ENCODE measurements at places on chromosomes 12 and 14.

DNA sequence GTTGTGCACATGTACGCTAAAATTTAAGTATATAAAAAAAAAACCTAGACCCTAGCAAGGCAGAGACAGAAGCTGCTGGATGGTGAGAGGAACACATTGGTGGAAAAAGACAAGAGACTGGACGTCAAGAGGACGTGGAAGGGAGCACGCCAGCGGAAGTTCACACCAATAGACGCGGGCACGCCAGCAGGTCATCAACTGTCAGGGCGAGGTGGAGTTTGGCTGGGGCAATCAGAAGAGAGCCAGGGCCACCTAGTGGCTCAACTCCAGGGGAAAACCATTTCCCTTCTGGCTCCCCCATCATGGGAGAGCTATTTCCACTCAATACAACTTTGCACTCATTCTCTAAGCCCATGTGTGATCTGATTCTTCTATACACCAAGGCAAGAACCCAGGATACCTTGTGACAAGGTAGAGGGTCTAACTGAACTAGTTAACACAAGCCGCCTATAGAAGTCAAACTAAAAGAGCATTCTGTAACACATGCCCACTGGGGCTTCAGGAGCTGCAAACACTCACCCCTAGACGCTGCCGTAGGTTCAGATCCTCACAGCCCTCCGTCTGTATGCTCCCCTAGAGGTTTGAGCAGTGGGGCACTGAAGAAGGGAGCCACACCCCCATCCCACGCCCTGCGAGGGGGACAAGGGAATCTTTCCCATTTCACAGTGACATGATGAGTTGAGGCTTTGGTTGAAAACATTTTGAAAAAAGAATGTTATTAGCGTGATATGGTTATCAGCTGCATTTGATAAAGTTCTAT lies 702.7 kb downstream of the TMTC2 start:
- DNase-seq: no peak

DNA sequence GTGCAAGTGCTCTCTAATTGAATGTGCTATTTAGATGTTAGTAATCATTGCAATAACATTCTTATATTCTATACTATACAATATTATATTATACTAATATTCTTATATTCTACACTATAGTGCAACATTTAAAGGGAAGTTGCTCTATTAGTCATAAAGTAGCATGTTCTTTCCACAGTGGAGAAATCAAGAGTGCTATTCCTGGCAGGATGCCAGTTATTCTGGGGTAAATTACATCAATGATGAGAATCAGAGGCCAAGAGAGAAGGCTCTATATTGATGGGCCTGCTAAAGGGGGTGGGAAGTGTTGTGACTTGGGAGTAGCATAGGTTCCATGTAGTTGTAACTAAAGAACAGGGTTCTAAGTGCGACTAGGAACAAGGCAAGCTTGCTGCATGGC lies 121.5 kb downstream of the SLC15A5 start:
- DNase-seq: no peak

DNA sequence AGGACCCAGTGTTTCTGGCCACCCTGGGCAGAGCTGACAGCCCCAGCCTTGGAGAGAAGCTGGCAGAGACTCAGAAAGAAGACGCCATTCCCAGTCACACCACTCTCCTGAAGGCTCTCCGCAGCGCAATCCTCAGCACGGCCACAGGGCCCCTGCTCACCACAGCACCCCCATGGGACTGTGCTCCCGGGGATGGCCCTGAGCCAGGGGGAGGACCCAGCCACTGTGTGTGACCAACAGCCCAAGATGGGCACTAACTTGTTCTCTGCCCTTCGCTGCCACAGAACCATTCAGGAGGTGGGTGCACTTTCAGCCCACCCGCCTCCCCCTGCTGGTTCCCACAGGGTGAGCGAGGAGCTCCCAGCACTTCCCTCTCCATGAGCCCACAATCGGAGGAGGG lies 57.1 kb downstream of the CCNK start:
- DNase-seq: no peak

DNA sequence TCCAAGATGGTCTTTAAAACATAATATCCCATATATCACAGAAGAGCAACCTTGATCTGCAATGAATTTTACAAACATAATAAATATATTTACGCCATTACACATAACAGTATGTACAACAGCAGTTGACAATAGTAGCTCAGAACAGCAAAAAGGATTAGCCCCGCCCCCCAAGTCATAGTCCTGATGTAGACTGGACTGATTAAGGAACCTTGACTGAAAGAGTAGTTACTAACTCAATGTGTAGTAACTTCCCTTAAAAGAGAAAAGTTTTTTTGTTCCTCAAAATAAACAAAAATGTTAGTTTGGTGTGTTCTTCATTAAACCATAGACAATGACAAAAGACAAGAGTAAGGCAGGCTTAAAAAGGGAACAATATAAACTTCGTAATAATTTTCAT lies 44.5 kb downstream of the GTF2A1 start:
- DNase-seq: peak; percentile 21

- no peak for DNase-seq
Measured at GRCh38 chr14:96085369-96085768, 46.2 kb downstream of the C14orf132 start.

DNA sequence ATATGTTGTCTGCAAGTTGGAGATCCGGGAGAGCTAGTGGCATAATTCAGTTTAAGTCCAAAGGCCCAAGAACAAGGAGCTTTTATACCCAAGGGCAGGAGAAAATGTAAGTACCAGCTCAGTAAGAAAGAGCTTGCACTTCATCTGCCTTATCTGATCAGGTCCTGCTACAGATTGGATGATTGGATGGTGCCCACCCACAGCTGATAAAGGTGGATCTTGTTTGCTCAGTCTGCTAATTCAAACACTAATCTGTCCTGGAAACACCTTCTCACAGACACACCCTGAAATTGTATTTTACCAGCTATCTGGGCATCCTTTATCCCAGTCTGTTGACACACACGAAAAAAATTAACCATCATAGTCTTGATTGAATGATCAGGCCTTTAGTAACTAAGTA lies 230.7 kb upstream of the SLC16A7 start:
- no peak for DNase-seq

GRCh38 chr14:22379727-22380126 lies 209.3 kb downstream of the DAD1 start:
- DNase-seq: no peak

DNA sequence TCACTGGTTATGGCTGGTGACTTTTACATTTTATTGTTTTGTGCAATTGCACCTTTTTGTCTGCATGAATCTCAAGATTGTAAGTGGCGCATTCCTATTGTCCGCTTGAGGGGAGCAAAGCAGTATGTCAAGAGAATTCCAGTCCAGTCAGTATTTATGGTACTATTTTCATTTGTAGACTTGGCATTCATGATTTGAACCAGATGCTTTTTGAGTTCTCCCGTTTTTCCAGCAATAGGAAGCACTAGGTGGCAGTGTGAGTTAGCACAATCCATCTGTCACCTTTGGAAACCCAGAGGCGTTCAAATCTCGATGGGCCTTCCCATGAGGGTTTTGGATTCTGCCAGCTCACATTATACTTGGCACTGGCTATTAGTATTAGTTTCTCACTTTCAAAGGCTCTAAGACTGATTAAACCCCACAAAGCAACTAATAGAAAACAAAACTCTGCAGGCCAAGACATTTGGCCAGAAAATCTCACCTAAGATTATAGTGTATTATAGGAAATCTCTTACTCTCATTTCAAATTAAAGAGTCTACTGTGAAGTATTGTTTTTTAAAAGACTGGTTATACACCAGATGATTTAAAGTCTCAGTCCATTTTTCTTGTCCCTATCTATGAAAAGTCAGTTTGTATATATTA lies 2.2 kb downstream of the DACT1 start:
- DNase-seq: peak; percentile 76

DNA sequence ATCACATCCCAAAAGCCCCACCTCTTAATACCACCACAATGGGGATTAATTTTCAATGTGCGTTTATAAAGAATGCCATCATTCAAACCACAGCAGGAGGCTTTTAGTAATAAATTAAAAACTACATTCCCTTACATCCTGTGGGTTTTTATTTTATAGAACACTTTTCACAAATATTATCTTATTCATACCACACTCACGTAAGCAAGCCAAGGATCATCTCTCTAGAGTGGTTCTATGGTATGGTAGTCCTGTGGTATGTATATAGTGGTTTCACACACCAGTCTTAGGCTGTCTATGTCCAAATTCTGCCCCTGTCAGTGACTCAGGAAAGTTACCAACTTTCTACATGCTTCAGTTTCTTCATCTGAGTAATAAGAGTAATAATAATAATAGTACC lies 100.2 kb downstream of the GALC start:
- DNase-seq: no peak

- no peak for DNase-seq
Measured at GRCh38 chr12:119659289-119659897, 8.5 kb upstream of the PRKAB1 start.

GRCh38 chr12:19434538-19434937 lies 4.8 kb upstream of the AEBP2 start:
- no peak for DNase-seq

GRCh38 chr12:92978607-92979006 lies 49.5 kb upstream of the EEA1 start:
- no peak for DNase-seq

GRCh38 chr12:92394895-92395294 lies 249.2 kb upstream of the BTG1 start:
- no peak for DNase-seq

DNA sequence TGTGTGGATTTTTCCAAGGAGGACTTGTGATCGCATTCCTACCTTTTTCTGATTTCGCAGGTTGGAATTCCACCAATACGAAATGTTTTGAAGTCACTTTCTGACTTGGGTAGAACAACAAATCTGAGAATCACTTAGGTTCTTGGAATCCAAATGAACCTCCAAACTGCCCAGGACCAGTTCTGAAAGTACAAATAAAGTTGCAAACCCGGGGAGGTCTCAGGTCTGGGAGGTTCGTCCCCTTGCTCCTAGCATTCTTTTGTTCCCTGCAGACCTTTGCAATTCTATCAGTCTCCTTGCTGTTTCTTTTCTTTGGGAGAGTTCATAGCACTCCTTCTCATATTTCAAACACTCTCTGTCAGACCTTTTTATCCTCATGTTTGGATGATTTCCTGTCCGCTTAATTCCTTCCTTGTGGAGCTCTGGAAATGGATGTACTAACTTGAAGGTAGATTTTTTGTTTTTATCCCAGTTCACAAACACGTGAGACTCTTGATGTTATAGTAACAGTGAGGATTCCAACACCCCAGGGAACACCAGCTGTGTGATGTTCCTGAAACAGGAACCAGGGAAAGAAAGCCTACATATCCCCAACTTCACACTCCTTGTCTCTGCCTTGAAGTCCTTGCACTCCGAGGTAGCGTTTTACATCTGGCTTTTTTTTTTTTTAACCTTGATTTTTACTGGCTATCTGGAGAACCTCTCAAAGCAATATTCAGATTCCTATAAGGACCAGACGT lies 70.6 kb downstream of the TMEM132C start:
- no peak for DNase-seq

DNA sequence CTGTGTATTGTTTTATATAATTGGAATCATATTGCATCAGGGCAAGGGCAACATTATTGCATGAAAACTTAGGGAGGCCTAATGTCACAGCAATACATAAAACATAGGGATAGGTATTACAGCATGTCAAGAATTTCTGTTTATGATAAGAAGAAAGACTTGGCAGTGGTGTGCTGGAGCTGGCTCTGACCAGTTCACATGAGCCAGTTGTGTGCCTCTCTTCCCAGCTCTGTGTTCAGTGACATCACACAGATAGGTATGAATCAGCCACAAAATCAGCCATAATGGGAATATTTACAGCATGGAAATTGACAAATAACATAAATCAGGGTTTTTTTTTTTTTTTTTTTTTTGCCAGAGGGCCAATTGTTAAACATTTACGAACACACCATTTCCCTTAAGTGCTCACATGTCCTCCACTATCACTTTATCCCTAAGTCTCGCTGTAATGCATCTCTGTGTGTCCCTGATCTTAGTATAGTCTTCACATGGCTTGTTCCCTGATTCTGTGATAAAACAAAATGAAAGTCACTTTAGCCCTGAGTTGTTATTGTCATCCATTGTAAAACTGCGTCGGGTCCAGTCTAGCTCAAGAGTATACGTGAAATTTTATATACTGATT lies 31.9 kb upstream of the ACSM4 start:
- DNase-seq: no peak

- DNase-seq: no peak
Measured at GRCh38 chr12:109166371-109166770, 50.0 kb downstream of the ACACB start.

- DNase-seq: no peak
Measured at GRCh38 chr12:15205341-15206010, 15.7 kb downstream of the RERG start.

- DNase-seq: no peak
Measured at GRCh38 chr14:88553886-88554456, 836 bp downstream of the PTPN21 start.

DNA sequence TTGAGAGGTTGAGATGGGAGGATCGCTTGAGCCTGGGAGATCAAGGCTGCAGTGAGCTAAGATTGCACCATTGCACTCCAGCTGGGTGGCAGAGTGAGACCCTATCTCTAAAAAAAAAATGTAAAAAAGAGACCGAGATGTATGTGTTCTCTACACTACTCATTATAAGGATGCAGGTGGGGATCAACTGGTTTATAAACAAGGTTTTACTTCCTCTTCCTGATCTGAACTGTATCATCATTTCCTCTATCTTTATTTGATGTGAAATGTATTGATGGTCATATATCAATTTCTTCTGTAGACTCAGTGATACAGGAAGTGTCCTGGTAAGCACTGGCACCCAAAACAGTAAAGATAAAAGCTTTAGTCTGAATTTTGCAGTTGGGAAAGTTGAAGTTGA lies 20.1 kb upstream of the USP44 start:
- no peak for DNase-seq

DNA sequence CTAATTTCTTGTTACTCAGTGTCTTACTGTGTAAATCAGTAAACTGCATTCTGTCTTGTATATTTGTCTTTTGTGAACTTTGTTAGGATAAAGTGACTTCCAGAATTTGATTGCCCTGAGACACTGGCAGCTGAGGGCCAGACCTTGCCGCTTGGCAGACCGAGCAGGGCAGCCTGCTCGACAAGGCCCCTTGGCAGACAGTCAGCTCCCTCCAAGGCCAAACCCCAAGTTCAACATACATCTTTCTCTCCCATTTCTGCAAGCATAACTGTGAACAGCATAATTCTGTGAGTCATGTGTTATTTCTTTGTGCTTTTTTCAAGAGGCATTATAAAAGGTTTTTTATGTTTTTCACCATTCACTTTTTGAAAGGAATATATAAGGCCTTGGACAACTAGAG lies 39.2 kb upstream of the BMAL2 start:
- no peak for DNase-seq

DNA sequence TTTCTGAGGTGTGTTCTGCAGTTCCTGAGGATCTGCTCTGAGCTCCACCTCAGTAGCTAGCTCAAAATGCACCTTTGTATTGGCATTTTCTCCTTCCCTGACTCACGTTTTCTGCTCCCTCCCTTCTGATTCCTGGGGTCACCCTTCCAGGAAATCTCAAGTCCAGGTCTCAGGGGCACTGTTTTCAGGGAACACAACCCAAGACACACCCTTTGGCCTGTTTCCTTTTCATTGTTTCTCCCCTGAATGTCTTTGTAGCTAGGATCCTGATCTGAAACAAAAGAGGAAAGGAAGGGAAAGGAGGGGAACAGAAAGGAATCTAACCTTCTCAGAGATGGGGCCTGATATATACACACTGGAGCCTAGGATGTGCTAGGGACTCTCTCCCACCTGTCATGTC lies 7.3 kb upstream of the RIPK3 start:
- no peak for DNase-seq

- DNase-seq: no peak
Measured at GRCh38 chr12:49525942-49526341, 12.9 kb upstream of the KCNH3 start.

GRCh38 chr12:97464385-97465321 lies 2.0 kb downstream of the RMST start:
- DNase-seq: no peak
